Jurkat, Clone E6-1 (cell line): ENCODE measurements at places on chromosomes 5 and 9.

- DNase-seq = no peak
These were observed 28.4 kb upstream of the GPR150 start for GRCh38 chr5:95591490-95591901.

GRCh38 chr9:99433095-99433494, 211.0 kb downstream of the SEC61B start:
- no peak for DNase-seq

DNA sequence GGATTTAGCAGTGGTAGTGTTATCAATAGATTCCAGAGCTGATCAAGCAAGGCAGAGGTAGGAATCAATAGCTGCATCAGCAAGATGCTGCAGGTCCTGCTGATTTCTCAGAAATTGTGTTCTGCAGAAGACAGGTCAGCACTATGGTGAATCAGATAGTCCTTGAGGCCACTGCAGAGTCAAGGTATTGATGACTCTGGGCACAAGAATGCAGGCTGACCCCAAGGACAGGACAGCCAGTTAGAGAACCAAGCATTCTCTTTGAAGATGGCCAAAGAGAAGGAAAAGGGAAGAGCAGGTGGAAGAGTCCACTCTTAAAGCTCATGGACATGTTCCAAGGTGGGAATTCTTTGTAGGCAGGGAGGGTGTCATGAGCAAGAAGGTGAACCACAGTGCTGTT, 28.0 kb downstream of the PRUNE2 start:
- DNase-seq = no peak

- no peak for DNase-seq
These were observed 12.5 kb upstream of the NOTCH1 start for GRCh38 chr9:136558373-136558772.

DNA sequence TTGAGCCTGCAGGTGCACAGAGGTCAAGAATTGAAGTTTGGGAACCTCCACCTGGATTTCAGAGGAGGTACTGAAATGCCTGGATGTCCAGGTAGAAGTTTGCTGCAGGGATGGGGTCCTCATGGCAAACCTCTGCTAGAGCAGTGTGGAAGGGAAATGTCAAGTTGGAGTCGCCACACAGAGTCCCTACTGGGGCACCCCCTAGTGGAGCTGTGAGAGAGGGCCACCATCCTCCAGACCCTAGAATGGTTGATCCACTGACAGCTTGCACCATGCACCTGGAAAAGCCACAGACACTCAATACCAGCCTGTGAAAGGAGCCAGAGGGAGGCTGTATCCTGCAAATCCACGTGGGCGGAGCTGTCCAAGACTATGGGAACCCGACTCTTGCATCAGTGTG, 78.0 kb downstream of the GABRA1 start:
- DNase-seq = no peak

DNA sequence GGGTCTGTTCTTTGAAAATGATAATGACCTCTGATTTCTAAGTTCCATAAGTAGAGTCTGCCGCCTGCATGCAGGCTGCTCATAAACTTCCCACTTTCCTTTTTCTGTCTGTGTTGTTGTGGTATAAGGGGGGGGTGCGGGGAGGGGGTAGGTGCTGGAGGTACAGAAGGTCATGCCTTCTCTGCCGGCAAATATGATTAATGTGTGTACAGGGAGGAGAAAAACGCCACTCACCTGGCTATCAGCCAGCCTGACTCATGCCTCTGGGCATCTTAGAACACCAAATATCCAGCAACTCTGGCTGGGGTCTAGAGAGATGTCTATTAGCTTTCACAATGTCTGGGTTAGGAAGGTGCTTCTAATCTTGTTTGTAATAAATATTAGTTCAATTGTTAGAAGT, 128.3 kb downstream of the EFNA5 start:
- DNase-seq = no peak

- no peak for DNase-seq
These were observed 219.3 kb downstream of the SMARCA2 start for GRCh38 chr9:2234371-2234893.

DNA sequence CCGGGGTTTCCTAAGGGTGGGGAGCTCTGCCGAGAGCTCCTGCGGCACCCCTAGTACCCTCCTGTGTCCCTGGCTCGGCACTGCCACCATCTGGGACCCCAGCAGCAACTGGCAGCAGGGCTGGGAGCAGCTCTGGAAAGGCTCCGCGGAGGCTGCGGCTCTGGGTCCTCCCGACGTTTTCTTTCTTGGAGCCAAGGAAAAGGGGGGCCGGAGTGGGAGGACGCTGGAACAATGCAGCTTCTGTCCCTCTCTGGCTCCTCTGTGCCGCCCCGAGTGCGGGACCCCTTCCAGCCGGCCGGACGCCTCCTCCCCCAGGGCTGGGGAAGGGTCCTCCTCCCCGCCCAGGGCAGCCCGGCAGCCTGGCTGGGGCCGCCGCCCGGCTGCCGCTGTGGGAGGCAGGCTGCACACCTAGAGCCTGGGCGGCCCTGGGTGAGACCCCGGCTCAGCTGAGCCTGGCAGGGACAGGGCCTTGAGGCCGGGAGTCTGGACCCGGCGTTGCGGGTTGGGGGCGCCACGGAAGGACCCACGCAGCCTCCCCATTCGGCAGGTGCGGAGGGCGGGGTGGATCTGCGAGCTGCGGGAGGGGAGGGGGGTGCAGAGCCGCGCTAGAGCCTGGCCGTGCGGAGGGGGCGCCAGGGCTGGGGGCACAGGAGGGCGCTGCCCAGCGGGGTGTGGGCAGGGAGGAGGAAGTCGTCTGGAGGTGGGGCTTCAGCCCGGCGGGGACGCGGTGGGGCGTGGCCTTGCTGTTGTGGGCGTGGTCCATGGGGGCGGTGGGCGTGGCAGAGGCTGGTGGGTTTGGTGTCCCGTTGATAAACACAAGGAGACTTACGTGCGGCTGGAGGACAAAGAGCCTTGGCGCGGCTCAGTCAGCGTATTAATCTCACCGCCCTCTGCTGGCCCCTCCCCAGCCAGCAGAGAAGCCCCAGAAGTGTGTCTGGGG, 15.1 kb downstream of the GPSM1 start:
- DNase-seq = peak; percentile 50

DNA sequence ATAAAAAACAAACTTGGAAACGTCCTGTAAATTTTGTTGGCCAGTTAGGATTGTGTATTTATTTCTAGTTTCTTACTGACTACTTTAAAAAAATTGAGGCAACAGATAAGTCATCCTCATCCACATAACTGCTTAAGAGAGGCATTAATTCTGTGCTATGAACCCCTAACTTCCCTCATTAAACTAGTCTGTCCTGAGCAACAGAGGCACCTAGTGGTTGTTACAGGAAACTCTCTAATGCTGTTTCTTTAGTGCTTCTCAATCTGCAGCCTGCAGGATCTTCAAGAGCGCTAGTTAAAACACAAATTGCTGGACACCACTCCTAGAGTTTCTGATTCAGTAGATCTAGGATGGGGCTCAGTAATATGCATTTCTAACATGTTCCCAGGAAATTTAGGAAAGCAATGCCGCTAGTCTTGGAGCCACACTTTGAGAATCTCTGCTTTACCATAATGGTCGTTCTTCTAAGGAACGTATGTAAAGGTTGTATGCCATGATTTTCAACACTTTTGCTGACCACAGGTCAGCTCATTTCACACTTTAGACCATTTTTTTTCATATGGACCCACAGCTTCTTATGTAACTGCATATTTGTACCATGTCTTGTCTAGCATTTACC, 410.1 kb upstream of the SMARCA2 start:
- DNase-seq = peak; percentile 16

DNA sequence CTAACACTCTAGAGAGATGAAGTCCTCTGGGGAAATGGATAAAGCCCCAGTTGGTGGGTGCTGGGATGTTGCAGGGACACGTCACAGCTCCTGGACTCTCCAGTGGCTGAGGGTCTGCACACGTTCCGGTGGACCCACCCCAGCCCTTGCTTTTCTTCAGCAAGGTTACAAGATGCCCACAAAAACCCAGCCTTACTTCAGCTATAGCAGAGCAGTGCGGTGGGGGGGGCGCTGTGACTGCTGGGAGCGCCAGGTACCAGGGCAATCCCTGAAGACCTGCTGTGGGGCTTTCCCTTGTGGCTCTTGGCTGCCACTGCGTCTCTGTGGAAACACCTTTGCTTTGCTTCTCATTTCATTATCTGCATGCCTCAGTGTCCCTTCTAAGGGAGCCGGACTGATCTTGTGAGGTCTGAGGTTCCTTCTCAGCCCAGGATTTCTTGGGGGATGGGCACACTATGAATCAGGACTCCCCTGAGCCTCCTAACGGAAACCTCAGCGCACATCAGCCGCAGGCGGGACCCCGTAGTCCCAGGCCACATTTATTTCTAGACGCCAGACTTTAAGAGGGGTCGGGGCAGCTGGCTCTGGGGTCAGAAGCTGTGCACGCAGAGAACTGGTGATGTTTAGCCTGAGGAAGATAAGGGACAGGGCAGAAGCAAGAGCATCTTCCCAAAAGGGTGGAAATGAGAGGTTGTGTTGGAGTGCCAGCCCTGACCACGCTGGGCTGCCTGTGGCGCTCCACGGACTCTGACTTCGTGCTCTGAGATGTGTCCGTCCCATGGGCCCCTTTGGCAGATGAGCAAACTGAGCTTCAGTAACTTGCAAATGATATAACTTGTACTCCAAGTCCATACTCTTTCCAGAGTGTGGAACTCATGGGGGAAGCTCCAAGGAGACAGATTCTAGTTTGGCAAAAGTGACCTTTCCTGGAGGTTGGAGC, 106.8 kb downstream of the WNK2 start:
- no peak for DNase-seq

DNA sequence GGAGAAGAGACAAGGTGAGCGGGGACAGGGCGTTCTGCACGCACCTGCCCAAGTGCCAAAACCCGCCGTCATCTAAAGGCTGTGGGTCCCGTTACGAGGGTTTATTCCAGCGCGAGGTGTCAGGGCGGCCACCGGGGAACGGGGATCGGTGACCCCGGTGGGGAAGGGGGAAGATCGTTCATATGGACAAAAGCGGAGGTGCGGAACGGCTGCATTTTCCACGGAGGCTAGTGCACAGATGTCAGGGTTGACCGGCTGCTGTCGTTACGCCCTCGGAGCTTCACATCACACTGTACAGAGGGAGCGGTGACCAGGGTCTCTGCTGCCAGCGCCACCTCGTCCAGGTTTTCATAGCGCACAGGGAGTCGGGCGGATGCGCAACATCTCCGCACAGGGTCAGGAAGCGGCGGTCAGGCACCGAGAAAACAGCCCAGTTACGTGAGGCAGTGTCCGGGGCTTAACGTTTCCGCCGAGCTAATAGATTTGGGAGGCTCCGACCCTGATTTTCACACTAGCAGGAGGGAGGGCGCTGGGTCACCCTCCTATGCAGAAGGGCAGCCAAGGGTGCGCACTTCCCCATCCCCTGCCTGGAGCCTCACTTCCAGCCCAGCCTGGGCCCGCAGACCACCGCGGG, 13.5 kb downstream of the BTNL9 start:
- DNase-seq = no peak

DNA sequence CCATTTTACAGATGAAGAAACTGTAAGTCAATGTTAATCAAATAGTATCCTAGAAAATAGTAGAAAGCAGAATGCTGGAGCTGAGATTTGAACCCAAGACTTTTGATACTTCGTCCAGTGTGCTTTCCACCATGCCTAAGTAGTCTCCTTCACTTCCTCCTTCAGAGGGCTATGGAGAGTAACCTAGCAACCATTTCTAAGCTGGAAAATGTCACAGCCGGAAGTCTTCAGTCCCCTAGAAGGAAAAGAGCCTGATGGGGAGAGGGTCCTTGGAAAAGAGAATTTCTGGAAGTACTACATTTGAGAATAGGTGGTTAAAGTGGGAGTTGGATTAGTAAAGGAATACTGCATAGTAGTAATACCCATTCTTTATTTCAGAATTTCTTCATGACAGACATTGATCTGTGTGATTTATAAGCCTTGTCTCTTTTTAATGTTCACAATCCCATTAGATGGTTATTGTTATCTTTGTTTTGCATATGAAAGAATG, 32.7 kb downstream of the PCDHAC2 start:
- DNase-seq = no peak

GRCh38 chr5:179439181-179439985, 94.1 kb upstream of the ADAMTS2 start:
- DNase-seq = no peak

GRCh38 chr9:83981126-83981871, 694 bp downstream of the RMI1 start:
- peak; percentile 41 for DNase-seq

DNA sequence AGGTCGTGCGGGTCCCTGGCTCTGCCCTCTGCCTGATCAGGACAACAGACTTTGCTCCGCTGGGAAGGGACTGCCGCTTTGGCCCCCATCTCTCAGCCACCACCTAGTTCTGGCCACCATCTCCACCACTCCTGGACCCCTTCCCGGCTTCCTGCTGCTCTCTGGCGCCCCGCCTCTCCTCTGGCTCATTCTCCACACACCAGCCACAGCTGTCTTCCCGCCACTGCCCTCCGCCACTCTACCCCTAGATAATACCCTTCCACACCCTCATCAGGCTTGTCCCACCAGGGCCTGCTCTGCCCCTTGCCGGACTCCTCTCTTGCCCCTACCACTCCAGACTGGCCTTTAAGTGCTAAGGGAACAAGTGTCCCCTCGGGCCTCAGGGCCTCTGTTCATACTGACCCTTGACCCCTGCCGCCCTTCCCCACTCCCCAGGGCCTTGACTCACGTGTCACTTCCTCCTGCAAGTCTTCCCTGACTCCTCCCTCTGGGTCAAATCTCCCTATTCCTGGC, 3.0 kb upstream of the CDX1 start:
- DNase-seq = no peak

- no peak for DNase-seq
These were observed 621 bp upstream of the GCNT4 start for GRCh38 chr5:75053054-75053303.

GRCh38 chr5:132471151-132471907, 19.2 kb downstream of the IRF1 start:
- DNase-seq = no peak

DNA sequence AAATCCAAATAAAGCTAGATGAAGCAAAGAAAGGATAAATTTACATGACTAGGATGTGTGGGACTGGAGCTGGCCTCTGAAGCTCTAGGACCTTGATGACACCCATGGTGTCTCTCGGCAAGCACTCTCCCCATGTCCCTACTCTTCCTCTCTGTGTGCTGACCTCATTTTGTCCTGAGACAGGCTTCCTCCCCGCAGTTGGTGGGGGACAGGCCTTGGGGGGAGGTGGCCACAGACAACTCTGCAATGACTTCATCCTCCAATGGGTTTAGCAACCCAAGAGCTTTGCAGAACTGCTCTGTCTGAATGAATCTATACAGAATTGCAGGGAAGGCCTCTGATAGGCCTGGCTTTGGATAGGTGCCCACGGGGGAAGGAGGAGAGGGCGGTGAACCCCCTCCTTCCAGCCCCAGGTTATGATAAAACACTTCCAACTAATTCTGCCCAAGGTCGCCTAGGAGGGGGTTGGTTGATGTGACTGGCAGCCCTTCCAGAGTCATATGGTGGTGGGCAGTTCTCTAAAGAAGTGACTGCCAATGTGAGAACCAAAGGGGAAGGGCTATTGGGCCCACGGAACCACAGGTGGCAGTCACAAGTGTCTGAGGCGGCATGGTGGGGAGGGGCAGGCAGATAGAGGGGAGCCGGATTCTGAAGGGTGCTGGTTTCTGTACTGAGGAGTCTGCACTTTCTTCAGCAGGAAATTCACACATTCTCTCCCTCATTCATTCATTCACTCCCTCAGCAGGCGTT, 6.0 kb downstream of the SLC6A7 start:
- no peak for DNase-seq

GRCh38 chr5:38722918-38723317, 122.9 kb upstream of the OSMR start:
- no peak for DNase-seq
